NCI-H1092 treated with DMSO at 0.1 percent for 48 hours (cell line): ENCODE measurements at places on chromosomes 5 and 9.

- DNase-seq: no peak
Measured at GRCh38 chr5:39015743-39016586, 58.2 kb downstream of the RICTOR start.

DNA sequence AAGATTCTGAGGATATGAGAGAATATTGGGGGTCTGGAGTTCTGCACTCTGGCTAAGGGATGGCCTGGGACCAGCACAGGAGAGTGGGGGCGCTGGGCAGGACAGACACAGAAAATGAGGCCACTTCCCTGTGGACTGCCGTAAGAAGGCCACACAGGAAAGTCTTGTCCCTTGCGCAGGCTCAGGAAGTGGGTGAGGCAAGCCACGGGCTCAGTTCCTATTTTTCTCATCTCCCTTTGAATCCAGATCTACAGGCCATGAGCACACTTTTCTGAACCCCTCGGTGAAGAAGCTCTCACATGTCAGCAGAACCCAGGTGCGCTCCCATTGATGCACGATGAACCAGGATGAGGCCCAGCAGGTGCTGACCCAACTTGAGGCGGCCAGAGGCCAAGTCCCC, 207.4 kb downstream of the AGTPBP1 start:
- DNase-seq: no peak

GRCh38 chr9:84061613-84062193, 81.1 kb downstream of the RMI1 start:
- no peak for DNase-seq

- no peak for DNase-seq
Measured at GRCh38 chr5:93307557-93307956, 273.5 kb downstream of the NR2F1-AS1 start.

DNA sequence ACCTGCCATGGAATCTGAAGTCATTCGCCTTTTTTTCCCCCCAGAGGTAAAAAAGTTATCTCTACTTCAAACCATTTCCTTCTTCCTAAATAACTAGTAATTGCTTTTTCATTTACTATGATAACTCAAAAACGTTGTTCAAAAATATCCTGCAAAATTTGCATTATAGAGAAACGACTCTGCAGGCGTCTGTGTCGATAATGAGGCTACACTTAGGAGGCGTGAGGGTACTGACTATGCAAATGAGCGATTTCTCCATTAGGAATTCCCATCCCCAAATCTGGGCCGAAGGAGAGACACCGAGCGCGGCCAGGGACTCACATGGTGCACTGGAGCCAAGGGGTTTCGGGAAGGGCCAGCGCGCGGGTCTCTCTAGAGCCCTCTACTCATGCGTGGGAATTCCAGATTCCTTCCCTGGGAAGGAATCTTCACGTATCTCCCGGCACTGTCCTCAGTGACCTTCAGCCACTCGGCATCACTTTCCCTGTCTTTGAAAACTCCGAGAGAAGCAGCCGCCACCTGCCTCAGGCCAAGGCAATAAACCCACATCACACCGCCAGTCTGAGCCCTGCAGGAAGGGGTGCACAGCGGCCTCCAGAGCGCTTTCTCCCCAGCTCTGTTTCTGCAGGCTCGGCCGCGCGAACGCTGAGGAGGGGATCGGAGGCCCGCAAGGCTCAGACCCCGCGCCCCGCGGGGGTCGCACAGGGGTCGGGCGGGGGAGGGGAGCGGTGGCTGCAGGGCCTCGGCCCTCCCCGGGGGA, 718 bp upstream of the DENND4C start:
- peak; percentile 95 for DNase-seq

- DNase-seq: no peak
Measured at GRCh38 chr5:168319774-168320173, 28.3 kb downstream of the WWC1 start.

DNA sequence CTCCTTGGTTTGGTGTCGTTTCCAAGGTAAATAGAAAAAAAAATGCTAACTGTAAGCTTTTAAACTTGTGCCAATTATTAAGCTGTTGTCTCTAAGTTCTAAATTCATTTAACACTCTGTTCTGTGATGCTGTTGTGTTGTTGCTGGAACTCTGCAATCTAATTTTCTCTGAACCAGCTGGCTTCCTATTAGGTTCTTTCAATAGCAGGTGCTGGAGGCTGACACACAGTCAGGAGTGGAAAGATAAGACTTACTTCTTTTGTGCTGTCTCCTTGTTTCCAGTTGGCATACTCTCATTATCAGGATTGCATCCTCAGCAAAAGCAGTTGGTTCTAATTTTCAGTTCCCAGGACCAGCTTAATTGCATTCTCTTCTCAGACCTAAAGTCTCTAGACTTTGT, 1252.6 kb upstream of the NUDT12 start:
- DNase-seq: no peak

GRCh38 chr5:74460694-74461093, 179.8 kb downstream of the ENC1 start:
- no peak for DNase-seq

DNA sequence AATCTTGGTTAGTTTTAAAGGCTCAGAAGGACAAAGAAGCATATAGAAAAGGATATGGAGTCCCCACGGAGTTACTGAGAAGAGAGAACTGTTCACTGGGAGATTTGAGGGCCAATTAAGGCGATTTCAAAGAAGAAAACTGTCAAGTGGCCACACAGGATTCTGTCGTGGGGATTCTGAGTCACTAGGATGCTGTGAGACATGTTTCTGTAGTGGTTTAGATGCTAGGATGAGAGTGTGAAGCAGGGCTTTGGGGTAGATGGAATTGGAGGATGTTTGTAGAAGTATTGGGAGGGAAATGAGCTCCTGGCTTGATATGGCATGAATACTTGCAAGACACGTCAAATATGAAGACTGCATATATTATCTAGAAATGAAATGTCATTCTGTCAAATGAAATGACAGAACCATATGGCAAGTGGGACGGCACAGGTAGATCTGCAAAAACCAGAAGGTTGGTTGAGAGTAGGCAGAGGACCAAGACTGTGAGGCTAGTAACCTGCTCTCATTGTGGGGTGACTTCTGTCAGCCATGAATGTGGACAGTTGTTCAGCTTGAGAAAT, 136.3 kb upstream of the SPRY4 start:
- no peak for DNase-seq

DNA sequence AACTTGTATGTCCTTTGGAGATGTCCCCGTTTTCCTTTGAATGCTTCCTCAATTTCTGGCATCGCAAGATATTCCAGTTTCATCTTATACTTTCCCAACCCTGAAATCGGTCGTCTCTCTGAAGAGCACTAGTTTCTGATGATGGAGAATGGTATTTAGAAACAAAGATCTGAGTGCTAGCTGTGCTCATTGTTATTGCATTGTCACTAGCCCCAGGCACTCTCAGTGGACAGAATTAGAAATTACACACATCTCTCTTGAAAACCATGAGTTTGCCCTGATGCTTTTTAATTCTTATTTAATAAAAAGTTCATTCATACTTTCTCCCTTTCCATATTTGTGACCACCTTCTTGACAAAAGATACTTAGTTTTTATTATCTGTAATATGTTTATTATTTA, 67.7 kb downstream of the C9orf152 start:
- no peak for DNase-seq

GRCh38 chr9:6576987-6577386, 68.5 kb downstream of the GLDC start:
- no peak for DNase-seq

DNA sequence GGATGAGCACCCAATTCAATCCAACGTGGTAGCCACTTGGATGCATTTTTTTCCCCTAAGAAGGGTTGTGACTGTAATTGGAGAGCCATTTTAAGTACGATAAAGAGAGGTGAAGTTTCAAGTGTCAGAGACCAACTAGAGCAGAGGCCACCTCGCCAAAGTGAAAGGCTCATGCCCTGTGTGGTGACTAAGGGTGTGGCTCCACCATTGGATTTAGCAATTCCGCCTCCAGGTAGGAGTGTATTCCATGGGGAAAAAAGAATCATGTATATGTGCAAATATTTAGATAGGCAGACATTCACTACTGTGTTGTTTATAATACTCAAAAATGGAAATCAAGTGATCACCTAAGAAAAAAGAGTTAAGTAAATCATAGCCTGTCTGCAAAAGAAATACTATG, 53.1 kb upstream of the S1PR3 start:
- no peak for DNase-seq

- DNase-seq: no peak
Measured at GRCh38 chr5:107337281-107337680, 333.5 kb downstream of the EFNA5 start.

DNA sequence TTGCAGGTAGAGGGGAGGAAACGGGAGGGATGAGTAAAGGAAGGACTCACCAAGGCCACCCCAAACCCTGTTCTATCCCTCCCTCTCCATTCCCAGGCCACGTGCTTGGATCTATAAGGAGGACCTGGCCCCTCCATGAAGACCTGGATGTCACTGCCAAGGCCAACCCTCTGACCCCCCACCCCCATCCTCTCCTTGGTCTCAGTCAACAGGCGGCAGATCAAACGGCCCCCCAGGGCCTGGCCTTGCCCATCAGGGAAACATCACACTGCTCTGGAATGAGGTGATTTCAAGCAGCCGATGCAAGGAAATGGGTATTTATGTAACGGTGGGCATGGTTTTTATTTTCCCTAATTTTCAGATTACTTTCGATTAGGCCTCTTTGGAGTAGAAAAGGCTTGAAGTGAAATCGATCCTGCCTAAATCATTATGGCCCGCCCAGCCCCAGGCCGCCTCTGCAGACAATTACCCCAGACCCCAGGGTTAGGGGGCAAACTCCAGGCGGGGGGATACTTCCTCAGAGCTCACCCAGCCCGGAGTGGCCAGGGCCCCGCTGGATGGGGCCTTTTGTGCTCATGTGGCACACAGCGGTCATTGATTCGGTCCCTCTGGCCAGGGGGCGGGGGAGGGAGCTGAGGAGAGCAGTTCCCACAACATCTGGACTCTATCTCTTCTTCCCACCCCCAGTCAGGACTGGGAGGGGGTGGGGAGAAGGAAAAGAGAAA, 125.3 kb downstream of the PHF2 start:
- no peak for DNase-seq

DNA sequence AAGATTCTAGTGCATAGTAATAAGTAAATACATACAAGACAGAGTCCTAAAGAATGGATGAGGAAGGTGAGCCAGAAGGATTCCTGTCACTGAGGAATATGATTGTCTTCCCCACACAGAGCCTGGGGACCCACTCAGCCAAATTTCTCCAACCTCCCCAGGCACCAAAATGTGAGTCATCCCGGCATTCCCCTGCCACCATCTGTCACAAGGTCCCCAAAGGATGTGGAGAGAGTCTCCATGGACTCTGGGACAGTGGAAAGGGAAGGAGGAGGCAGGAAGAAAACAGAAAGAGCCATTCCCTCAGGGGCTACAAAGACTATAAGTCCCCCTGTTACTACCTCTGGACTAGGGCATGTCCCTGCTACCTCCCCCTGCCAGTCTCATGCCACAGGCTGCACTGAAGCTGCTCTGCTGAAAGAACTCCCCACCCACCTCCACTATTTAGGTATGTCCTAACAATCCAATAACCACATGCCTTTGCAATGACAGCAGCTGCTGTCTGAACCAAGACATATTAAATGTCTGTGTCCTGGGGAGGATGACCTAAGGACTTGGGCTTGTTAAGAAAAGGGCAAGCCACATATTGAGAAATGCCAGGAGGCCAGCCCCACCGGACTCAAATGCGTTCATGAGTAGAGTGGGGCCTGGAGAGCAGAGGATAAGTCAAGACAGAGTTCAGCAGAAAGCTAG, 10.7 kb upstream of the OR5C1 start:
- DNase-seq: no peak

- DNase-seq: no peak
Measured at GRCh38 chr9:21873540-21874221, 71.2 kb downstream of the MTAP start.

- peak; percentile 42 for DNase-seq
Measured at GRCh38 chr9:127921557-127922120, 4.8 kb upstream of the ST6GALNAC4 start.

DNA sequence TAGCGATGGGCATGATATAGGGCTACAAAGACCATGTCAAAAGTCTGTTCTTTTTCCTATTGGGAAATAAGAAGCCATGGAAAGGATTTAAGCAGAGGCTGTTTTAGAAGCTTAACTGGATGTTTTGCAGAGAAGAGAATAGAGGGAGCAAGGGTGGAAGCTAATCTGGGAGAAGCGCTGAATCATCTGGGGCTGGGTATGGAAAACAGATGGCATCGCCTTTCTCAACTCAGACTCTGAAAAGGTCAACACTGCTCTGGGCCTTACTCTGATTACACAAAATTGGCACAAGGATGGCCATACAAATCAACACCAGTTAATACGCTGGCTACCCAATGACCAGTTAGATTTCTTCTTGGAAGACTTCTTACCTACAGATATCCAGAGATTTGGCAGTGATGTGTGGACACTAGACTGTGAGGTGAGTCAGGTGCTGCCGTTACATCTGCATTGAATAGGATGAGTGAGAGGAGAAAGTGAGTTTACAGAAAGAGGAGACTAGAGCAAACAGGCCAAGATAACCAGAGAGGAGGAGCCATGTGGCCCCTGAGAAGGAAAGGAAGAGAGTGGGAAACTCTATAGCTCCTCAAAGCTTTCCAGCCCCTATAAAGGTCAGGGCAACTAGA, 6.2 kb upstream of the TCERG1 start:
- no peak for DNase-seq

DNA sequence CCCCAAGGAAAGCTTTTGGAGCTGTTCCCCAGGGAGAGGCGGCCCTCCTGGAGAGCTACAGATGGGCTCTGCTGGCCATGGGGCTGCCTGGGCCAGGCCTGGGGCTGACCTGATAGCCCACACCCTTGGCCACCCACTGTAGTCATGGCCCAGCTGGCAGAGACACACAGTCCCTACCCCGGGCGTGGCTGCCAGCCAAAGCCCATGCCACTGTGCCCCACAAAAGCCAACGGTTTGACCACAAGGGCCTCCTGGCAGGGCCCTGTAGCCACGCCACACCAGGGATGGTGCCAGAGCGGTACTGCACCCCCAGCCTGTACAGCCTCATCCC, 15.2 kb downstream of the NACC2 start:
- DNase-seq: no peak

DNA sequence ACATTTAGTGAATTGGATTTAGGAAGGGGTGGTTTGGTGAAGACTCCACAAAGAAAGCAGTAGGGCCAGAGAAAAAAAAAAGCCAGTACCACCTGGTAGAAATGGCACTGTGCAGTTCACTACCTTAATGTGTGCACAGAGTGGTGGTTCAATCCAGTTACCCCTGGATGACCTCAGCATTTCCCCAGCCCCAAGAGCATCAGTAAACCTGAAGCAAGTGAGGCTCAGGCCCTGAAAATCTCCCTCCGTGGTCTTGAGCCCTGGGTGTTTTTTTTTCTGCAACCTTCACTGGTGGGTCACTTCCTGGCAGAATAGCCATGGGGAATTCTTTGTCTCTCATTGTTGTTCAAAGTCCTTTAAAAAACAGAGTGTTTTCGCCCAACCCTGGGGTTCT, 202.9 kb downstream of the GADD45G start:
- DNase-seq: no peak

DNA sequence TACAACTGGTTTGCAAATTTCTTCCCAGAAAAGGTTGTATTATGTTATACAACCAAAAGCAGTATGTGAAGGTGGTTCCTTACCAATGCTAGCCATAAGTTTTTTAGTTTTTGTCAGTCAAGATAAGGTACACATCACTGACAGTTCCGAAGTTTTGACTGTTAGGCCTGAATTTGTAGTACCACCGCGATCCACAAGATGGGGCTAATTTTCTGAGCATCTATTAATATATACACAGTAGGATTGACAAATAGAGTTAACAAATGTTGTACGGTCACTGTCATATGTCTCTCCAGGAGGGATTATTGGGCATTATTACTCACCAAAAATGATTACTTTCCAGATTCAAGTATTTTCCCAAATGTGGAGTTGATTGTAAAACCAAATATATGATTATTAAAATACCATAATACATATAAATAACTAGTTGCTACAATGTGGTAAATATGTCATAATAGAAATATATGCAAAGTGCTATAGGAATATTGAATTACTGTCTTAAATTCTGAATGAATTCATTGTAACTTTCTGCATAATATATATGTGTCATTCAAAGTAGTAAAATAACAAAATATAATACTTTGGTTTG, 28.4 kb upstream of the LRRC19 start:
- DNase-seq: peak; percentile 59
